ENCODE measurements at places on chromosomes 7 and 10.

GRCh38 chr10:75980419-75981002 is 549.1 kb downstream of the LRMDA start:
- DNase-seq, result no peak

- DNase-seq, result peak; percentile 52
These were observed 38.2 kb downstream of the HK1 start for GRCh38 chr10:69316313-69317059.

DNA sequence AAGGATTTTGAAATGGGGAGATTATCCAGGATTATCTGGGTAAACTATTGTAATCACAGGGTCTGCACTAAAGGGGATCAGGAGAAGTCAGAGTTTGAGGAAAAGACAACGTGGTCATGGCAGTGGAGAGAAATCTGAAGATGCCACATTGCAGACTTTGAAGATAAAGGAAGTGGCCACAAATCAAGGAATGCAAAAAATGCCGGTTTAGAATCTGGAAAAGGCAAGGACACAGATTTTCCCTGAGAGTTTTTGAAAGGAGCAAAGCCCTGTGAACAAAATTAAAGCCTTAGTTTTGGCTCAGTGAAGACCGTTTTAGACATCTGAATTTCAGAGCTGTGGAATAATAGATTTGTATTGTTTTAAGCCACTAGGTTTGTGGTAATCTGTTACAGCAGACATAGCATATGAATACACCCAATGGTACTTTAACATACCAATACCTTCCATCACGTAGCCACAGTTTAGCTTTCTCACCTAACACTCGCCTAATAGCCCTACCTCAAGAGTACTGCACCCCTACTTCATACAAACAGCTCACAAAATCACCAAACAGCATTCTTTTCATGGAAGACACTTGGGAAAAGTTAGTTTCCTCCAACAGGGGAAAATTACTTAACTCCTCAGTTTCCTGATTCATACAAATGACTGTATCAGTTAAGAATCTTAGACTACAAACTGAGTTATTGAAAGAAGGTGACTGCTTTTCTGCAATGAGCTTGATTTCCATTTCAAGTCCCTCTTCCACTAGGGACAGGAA is 446.5 kb downstream of the INHBA start:
- peak; percentile 73 for DNase-seq

GRCh38 chr10:6578795-6579182 is 1.3 kb downstream of the PRKCQ start:
- no peak for DNase-seq

- DNase-seq, result no peak
These were observed 70.2 kb upstream of the FGFR2 start for GRCh38 chr10:121668314-121669027.

DNA sequence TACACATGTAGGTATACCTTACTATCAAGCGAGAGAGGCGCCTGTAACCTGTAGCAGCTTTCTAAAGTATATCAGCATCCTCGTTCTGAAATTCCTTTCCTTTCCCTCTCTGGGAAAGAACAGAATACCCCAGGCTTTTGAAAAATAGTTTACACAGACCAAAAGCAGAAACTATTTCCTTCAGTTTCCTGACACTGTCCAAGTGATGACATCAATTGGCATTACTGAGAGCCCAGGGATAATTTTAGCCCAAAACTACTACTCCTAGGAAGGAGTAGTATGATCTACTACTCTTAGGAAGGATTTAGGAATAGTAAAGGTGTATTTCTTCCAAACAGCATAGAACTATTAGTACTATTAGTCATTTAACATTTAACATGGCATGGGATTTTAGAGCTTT is 6.0 kb downstream of the GNG11 start:
- peak; percentile 6 for DNase-seq

- DNase-seq, result peak; percentile 96
These were observed 34.8 kb upstream of the OSBPL3 start for GRCh38 chr7:25014756-25015155.

- DNase-seq, result peak; percentile 23
These were observed 213.4 kb downstream of the GPR37 start for GRCh38 chr7:124552217-124552616.

DNA sequence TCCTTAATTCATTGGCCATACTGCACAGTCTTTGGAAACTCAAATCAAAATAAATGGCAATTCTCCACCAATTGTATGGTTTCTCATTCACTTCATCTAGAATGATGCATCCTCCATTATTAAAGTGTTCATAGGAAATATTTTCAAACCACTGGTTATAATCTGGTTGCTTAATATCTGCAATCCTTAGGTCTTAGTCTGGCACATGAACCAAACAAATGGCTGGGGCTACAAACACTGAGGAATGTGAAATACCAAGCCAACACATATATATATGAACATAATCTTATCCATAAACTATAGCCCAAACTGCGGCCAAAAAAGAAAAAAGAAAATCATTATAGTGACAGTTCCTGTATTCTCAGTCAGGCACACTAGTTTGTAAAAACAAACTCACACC is 5.7 kb upstream of the MSS51 start:
- DNase-seq, result peak; percentile 50

- DNase-seq, result no peak
These were observed 28.8 kb downstream of the PWWP2B start for GRCh38 chr10:132425757-132426155.

GRCh38 chr10:11869743-11870460 is 46.7 kb downstream of the PROSER2 start:
- DNase-seq, result peak; percentile 18

GRCh38 chr10:14382022-14382421 is 51.3 kb upstream of the FRMD4A start:
- DNase-seq, result no peak

- DNase-seq, result no peak
These were observed 38.9 kb downstream of the TSPAN14 start for GRCh38 chr10:80492848-80493521.

DNA sequence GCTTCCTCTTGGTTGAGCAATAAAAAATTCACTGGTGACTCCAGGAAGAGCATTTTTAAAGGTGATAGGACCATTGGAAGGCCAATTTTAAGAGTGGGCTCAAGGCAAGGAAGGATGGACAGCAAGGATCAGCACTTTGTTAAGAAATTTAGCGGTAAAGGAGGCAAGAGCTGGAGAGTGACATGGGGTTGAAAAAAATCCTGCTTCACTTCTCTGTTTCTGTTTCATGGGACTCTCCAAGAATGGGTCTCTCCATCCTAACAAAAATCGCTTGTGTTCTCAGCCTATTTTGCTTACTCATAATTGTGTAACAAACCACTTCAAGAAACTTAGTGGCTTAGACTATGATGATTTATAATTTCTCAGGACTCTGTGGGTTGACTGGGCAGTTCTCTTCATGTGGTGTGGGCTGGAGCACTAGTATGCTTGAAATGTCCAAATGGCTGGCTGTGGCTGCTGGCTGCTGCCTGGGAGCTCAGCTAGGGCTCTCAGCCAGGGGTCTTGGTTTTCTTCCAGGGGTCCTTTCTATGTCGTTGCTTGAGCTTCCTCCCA is 59.8 kb upstream of the ZNRF2 start:
- DNase-seq, result peak; percentile 72

DNA sequence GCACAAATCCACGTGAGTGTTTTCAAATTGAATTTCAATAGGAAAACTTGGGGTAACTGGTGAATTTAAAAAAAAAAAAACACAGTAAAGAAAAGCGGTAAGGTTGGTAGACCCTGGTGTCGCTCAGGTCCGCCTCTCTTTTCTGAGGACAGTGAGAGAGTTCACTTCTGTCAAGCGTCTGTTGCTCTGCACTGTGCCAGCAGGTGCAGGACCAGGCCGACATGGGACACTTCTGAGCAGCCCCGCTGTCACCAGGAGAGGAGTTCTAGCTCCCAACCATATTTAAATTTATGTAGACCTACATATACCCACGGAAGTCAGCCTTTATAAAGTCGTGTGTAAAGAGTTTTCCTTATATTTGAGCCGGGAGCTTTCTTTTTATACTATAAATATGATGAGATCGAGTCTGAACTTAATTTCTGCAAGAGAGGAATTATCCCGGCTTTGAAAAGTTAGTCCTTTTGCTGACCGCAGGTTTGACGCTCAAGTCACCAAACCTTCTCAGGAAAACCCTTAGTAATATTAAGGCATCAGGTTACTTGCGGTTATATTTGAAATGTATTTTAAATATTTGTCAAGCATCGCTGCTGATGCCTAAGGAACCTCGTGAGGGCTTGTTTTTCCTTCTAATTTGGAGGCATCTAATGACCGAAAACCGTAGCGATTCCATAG is 531 bp downstream of the IKZF1 start:
- no peak for DNase-seq

- DNase-seq, result no peak
These were observed 6.7 kb downstream of the DDC start for GRCh38 chr7:50558294-50559053.

GRCh38 chr7:71220210-71220695 is 88.3 kb downstream of the GALNT17 start:
- DNase-seq, result no peak

DNA sequence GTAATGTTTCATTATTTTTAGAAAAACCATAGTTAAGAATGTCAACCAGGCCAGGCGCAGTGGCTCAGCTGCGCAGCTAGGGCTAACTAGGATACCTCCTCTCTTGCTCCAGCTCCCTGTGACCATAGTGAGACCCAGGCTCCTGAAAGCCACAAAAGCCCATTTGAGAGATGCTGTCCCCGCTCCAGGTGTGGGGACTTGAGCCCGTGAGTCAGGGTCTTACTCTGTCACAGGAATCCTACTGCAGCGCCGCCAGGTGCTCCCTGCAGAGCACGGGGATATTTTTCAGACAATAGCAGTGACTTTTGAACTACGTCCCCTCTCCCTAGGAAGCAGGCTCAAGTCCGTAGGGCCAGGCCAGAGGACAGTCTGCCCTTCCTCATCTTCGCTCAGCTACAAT is 75.6 kb upstream of the NRBF2 start:
- no peak for DNase-seq

- DNase-seq, result no peak
These were observed 69.5 kb upstream of the VOPP1 start for GRCh38 chr7:55641811-55642210.

DNA sequence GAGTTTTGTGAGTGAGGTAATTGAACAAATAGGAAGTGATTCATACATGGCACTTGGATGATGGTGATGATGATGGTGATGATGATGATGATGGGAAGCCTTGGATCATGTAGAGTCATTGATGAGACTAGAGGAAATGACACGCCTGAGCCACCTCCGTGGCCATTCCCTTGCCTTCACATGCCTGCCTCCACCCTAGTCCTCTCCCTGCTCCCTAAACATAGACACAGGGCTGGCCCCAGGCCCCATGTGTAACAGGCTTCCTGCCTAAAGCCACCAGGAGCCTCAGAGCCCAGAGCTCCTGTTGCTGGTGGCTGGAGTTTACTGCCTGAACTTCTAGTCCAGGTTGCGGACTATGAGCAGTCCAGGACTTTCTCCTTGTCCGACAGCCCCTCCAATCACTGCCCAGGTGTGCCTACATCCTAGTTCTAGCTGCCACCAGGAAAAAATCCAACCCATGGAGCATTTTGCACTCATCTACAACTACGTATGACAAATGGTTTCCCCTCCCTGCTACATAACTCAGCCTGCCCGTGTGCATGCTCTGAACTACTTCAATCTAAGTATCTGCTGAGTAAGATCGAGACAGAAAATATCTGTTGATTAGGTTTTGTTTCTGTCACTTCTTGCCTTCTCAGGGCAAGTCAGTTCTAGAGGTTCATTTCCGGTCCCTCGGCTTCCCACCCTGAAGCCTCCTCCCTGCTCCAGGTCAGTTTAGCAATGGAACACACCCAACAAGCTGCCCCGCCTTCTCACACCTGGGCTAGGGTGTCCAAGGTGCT is 35.5 kb upstream of the KDM7A start:
- DNase-seq, result no peak

- DNase-seq, result peak; percentile 72
These were observed 15.9 kb downstream of the TMEM209 start for GRCh38 chr7:130189343-130189742.

- DNase-seq, result no peak
These were observed 77.0 kb downstream of the ADCYAP1R1 start for GRCh38 chr7:31129067-31129466.

DNA sequence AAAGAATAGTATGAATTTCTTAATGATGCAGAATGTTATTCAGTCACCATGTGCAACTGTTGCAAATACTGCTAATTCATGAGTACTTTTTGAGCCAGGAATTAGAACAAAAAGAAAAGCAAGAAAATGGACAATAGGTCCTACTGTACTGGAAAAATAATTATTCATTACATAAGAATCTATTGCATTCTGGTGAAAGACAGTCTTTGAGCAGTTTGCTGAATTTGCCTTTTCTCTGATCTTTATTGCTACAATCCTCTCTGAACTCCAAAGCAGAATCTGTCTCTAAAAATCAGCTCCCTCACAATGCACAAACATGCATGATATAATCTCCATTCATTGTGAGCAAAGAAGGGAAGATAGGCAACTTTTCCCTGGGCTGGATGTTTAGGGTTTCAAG is 12.8 kb downstream of the IFIT2 start:
- no peak for DNase-seq

GRCh38 chr7:77266291-77266794 is 66.7 kb upstream of the FGL2 start:
- DNase-seq, result no peak

GRCh38 chr7:95545007-95545615 is 51.2 kb downstream of the PDK4 start:
- peak; percentile 65 for DNase-seq

- DNase-seq, result peak; percentile 1
These were observed 85.3 kb upstream of the CCDC6 start for GRCh38 chr10:59991661-59992060.

- no peak for DNase-seq
These were observed 162.8 kb downstream of the FZD1 start for GRCh38 chr7:91427051-91427450.
